Activated naive CD8-positive, alpha-beta T cell treated with anti-CD3 and anti-CD28 coated beads for 36 hours (primary cell): ENCODE measurements at places on chromosomes 4 and X. TPM values are rescaled to one million over a fixed set of nuclear protein-coding genes. Genes with fewer than 3 reads are reported as not detected.

GRCh38 chr4:123649250-123649644, 252.7 kb downstream of the SPRY1 start:
- no peak for DNase-seq

IL3RA gene
- 0.29 TPM for total RNA-seq

DNA sequence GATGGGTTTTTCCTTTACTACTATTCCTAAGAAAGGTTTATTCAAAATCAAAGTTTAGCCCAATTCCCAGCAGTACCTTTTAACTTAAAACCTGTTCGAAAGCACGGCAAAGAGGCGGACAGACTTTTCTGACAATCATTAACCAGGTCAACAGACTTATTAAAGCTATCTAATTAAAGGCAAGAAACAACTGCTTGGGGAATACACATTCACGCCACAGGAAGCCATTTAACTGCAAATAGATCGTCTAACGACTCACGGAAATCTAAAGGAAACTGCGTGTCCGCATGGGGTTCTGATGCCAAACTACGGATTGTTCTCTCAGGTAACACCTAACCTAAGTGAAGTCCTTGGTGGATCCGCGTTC, 663 bp upstream of the USP53 start:
- DNase-seq: no peak

DNA sequence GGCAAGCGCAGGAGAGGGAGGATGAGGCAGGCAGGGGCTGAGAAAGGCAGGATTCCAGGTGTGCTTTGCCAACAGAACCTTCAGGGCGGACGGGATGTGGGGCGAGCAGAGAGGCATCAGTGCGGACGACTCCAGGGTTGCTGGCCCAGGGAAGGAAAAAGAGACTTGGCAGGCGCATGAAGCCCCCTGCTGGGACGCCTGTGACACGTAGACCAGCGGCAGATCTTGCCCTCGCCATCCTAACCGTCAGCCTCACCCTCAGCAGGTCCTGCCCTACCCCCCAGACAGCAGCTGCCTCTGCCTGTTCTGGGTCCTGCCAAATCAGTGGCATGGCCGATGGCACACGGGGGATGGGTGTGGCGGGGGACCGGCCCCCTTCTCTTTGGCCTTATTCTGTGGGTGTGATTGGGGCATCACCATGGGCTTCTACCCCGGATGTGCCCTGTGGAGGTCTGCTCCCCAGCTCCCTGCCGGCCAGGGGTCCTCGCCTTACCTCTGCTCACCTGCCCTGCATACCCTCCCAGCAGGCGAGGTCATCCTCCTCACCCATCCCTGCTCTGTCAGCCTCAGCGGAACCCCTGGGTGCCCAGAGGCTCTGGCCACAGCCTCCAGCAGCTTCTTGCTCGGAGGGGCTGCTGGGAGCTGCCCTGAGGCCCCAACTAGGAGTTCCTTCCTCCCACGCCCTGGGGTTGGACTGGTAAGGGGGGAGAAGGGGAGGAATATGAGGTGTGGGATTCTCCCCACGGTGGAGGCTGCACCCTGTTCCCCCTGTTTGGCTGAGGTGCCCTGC, 2.9 kb upstream of the SH3BP2 start:
- no peak for DNase-seq

GRCh38 chrX:100636321-100636991, at the start of gene TSPAN6:
TSS of gene TSPAN6 (minus strand) at chrX:100636806. CDS start at chrX:100636694, 112 bp downstream.
- DNase-seq: peak; percentile 69

DNA sequence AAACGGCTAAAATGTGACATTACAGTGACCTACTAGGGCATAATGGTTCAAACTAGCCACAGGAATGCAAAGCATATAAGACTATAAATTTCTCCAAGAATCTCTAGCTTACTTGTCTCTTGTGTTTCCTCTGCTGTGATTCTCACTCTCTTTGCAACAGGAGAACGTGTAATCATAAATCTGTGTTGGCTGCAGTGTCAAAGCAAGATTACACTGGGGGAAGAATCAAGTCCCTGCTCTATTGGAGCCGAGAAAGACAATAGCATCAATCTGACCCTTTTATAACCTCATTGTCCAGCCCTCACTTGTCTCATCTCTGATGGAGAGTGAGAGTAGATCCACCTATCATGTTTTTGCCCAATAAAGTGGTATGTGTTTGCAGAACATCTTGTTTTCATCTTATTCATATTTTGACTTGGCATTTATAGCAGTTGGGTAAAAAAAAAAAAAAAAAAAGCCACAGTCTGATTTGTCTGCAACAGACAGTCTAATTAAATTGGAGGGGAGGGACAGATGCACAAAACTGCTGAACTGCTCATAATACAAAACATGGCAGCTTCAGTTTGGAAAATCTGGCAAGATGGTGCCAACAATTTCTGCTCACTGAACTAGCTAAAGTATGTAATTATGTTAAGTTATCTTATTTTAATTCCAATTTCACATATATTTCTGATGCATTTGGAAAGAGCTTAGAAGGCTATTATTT, 165.0 kb upstream of the GABRA2 start:
- no peak for DNase-seq

DNA sequence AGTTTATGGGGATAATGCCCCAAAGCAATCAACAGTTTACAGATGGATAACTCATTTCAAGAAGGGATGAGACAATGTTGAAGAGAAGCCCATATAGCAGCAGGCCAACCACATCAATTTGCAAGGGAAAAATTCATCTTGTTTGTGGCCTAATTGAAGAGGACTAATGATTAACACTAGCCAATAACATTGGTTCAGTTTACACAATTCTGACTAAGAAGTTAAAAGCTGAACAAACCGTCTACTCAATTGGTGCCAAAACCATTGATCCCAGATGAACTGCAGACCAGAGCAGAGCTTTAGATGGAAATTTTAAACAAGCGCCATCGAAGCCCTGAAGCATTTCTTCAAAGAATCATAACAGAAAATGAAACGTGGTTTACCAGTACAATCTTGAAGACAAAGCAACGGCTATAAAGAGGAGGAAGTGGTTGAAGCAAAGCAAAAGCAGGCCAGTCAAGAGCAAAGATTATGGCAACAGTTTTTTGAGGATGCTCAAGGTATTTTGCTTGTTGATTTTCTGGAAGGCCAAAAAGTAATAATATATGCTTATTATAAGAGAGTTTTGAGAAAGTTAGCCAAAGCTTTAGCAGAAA, 20.5 kb upstream of the BLTP1 start:
- no peak for DNase-seq

DNA sequence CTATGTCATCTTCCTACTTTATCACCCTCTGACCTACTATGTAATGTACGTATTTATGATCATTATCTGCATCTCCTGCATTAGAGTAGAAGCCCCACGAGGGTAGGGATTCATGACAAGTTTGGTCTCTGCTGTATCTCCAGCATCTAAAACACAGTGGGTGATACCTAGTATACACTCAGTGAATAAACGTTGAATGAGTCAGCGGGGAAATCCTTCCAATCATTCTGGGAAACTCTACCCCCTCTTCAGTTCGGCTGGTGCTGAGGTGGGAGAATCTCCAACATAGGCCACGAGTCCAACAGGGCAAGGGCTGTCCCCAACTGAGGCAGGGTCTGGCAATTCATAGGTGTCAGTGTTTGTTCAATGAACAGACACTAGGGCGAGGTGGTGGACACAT, 74.4 kb upstream of the EFNB1 start:
- no peak for DNase-seq

GRCh38 chr4:57498251-57498650, 388.1 kb upstream of the IGFBP7 start:
- no peak for DNase-seq

DNA sequence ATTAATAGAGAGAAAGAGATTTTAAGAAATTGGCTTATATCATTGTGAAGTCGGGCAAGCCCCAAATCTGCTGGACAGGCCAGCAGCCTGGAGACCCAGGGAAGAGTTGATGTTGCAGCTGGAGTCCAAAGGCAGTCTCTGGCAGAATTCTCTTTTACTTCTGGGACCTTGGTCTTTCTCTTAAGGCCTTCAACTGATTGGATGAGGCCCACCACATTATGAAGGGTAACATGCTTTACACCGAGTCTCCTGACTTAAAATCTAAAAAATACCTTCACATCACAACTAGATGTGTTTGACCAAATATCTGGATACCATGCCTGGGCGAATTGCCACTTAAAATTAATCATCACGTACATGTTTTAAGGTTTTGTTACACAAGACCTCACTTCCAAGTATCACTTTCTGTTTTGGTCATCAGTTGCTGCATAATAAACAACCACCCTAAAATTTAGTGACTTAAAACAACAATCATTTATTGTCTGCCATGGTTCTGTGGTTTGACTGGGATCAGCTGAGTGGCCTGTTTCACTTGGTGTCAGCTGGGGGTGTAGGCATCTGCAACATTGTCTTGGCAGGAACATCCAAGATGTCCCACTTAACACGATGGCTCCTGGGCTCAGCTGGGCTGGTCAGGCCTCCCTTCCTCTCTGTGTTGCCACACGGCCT, 3.4 kb downstream of the CD38 start:
- DNase-seq: peak; percentile 37

DNA sequence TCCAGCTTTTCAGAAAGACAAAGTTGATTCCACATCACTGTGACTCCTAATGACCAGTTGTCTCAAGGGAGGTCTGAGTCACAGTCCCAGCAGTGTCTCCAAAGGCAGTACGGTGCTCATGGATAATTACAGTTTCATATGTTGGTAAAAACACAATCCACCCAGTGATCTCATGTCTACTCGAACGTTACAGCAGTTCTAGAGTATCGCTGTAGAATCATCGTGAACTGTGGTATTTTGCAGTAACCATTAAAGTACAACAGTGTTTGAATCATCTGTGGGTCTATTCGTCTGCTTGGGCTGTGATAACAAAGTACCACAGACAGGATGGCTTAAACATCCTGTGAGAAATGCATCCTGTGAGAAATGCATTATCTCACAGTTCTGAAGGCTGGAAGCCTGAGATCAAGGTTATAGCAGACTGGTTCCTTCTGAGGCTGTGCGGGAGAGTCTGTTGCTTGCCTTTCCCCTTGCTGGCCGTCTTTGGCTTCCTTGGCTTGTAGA, 121.1 kb upstream of the SORBS2 start:
- DNase-seq: no peak

- DNase-seq: no peak
Measured at GRCh38 chr4:41632481-41633073, 94.6 kb downstream of the LIMCH1 start.

BTK gene
- 0.85 TPM for total RNA-seq

DNA sequence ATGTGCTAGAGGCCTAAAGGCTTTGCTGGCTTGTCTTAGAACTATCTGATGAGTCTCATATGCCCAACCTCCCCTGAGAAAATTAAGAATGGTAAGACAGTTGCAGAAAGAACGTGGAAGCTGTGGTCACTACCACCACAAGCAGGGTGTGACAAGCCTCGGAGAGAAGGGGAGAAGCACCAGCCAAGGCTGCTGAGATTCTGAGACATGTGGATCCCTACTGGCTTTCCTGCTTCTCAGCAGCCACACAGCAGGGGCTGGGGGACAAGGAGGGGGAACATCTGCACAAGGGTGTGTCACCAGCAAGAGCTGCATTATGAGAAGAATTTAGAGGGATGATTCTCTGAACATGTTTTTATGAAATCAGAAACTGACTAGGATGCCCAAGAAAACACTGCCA, 19.4 kb downstream of the TAPT1 start:
- no peak for DNase-seq

GRCh38 chr4:6383009-6383404, 89.4 kb downstream of the PPP2R2C start:
- no peak for DNase-seq

DNA sequence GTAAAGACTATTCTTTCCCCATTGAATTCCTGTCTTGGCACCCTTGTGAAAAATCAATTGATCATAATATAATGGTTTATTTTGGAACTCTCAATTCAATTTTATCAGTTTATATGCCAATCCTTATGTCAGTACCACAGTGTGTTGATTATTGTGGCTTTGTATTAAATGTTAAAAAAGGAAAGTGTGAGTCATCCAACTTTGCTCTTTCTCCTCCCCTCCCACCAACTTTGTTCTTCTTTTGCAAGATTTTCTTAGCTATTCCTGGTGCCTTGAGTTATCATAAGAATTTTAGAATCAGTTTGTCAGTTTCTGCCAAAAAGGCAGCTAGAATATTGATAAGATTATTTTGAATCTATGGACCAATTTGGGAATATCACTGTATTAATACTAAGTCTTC, 11.2 kb upstream of the RNF175 start:
- no peak for DNase-seq

GRCh38 chr4:153207567-153207966, 3.3 kb downstream of the TRIM2 start:
- DNase-seq: no peak

DNA sequence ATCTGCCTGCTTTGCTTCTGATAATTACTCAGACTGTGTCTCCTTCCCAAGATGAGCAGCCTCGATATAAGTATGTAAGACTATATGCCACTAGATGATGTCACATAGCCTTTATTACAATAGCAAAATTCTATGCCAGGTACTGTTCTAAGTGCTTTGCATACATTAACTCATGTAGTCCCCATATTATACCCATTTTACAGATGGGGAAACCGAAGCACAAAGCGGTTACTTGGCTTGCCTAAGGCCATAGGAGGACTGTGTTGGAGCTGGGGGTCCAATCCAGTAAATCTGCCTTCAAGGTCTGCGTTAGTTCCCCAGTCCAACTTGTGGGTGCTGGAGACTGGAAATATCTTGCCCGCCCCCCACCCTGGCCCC, 826 bp upstream of the SCML1 start:
- DNase-seq: no peak

ZNF41 gene
- total RNA-seq: 8.8 TPM

DNA sequence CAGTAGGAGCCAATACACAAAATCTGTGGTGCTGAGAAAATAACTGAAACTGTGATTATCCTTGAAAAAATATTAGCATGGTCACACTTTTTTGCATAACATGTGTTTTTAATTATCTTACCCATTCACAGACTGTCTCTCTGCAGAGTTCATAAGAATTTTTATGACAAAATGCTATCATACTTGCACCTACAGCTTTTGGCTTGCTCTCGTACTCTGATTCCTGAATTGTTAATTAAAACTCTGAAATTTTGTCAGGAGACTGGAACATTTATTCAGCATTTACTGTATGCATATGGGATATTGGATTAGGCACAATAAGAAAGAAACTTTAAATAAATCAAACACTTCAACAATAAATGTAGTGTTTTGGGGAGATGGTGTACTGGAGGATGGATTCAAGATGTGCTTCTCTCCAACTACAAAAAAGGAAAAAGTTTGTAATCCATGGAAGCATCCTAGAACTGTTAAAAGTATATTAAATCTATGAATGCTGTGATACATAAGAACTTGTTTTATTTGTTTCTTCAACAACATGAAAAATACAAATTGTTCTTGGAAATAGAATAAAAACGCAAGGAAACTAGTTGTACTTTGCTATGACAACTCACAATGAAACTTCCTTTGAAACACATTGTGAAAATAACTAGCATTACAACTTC, 260.5 kb downstream of the SPATA18 start:
- DNase-seq: no peak
